Kidney capillary endothelial cell (primary cell): ENCODE measurements at places on chromosomes 3 and 15.

DNA sequence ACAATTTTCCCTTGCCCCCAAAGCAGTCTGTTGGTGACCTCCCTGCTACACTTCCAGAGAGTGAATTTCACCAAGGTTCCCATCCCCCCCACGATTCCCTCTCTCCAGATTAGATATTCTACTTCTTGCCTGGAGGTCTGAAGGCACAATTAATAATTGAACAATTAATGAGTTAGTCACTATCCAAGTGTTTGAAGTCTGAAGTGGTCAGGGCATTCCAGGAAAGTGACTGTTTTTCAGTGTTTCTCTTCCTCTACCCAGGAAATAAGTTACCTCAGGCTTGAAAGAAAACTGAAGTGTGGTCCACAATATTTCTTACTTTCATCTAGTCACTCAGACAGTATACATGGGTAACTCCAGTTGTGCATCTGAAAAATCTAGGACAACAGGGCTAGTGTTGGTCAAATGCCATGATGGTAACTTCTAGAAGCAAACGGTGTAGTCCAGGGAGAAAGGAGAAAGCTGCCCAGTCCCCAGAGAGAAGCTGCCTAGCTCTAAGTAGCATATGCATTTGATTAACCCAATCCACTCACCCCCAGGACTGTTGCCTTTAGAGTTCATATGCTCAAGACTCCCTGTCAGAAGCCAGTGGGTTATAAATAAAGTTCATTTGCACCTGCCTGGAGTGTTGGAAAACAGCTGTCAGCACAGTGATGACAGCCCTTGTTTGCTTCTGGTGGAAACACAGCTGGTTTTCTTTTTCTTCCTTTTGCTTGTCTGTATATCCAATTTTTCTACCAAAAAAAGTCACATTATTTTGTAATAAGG, 2.3 kb upstream of the TM4SF4 start:
- DNase-seq = no peak

GRCh38 chr3:107845380-107846278, 245.2 kb downstream of the CD47 start:
- no peak for DNase-seq

DNA sequence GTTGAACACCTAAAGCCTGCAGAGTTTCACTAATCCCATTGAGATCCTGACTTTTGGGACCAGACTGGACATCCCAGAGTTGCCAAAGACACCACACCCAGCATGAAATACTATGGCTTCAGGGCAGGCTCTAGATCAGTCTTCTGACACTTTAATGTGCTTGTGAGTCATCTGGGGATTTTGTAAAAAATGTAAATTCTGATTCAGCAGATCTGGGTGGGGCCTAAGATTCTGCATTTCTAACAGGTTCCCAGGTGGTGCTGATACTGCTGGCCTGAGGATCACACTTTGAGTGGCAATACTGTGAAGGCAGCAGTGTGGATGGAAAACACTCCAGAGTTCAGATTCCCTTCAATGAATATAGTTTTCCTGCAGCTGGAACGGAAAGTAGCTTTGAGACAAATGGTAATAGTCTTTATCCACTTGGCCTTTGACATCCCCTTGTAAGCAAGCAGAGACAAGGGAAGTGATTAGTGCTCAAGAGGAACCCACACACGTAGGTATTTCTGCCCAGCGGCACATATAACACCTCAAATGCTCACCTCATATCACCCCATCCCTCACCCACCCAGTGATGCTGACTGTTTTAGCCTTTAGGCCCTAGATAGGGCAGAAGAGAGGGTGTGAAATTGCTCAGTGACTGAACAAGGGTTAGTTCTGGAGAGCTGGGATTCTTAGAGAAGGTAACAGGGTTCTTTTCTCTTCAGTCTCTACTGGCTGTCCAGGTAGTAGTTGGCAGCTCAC, 51.5 kb upstream of the GSK3B start:
- no peak for DNase-seq

DNA sequence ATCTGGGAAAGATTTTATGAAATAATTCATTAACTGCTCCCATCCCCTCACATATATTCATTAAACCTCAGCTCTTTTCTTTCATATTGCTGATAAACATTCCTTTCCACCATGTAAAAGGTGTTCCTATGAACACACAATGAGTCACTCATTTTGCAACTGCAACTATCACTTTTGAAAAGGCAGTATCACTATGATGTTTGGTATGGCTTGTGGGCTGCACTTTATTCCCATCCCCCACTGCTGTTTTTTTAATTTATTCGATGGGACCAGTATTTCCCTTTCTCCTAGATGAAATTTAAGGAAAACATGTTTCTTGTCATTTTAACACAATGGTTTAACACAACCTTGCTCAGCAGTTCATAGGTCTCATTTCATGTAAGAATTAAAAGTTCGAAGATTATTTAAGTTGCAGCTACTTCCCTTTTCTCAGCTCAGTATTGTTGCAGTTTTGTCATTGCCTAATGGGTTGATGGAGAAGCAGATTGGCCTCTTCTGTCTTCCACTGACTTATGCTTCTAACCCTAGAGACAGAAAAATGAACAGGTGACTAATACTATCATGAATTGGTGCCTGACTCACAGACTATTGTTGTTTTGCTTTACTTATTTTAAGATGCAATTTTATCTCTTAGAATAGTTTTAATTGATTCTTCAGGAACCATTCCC, 280.3 kb downstream of the ZPLD1 start:
- peak; percentile 26 for DNase-seq

DNA sequence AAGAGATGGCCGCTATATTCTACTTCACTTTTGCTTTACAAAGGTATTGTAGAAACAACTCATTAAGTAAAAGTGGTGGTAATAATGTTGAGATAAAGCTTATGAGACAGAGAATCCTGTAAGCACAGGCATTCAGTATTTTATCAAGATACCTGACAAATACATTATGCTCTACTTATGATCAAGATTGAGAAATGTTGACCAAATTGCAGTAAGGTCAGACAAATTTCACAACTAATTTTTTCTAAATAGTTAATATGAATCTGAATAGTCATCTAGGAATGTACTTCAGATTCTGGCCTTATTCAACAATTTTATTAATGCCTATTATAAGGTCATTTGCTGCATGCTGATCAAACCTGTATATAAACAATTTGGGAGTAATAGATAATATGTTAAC, 95.1 kb upstream of the MBNL1 start:
- DNase-seq = no peak
